NCI-H510A treated with DMSO at 0.1 percent for 48 hours (cell line): ENCODE measurements at places on chromosomes 16 and 17.

- DNase-seq, result no peak
Observed at GRCh38 chr16:10640934-10641333, 53.8 kb downstream of the TEKT5 start.

DNA sequence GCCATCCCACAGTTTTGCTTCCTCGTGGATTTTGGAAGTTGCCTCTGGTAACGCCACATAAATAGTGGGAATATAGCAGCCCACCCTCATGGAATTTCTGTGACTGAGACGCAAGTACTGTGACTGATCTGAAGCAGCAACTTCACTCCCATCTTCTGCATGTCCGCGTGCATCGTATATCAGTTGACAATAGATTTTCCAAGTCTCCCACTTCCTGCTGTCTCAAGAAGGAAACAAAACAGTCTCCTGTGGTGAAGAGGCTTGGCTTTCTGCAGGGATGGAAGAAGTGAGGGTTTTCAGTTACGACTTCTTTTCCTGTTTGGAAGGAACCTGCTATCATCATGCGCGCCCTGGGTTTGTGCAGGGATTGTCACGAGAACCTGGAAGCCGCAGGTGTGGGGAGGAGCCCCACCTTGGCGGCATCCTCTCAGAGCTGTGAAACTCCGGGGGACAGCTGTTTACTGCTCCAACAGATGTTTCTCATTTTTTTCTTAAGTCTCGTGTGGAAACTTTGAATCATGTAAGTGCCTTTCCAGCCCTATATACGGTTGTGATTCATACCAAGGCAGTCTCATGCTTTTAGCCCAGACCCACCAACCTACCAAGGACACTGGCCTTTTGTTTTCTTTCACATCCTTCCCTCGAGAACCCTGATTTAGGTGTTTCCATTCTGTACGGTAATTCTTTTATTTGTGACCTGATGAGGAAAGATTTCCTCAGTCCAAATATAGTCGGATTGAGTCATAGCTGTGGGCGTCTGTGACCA, 57.5 kb downstream of the WIPI1 start:
- DNase-seq, result no peak

GRCh38 chr17:18851201-18851600, 6.7 kb upstream of the PRPSAP2 start:
- DNase-seq, result no peak

- DNase-seq, result no peak
Observed at GRCh38 chr17:41126412-41126811, 2.4 kb upstream of the KRTAP4-12 start.

- no peak for DNase-seq
Observed at GRCh38 chr17:77909816-77910215, 48.7 kb upstream of the TNRC6C start.

GRCh38 chr16:11966173-11966572, 1.2 kb downstream of the TNFRSF17 start:
- DNase-seq, result no peak
